ENCODE measurements at places on chromosomes 5 and 9.

DNA sequence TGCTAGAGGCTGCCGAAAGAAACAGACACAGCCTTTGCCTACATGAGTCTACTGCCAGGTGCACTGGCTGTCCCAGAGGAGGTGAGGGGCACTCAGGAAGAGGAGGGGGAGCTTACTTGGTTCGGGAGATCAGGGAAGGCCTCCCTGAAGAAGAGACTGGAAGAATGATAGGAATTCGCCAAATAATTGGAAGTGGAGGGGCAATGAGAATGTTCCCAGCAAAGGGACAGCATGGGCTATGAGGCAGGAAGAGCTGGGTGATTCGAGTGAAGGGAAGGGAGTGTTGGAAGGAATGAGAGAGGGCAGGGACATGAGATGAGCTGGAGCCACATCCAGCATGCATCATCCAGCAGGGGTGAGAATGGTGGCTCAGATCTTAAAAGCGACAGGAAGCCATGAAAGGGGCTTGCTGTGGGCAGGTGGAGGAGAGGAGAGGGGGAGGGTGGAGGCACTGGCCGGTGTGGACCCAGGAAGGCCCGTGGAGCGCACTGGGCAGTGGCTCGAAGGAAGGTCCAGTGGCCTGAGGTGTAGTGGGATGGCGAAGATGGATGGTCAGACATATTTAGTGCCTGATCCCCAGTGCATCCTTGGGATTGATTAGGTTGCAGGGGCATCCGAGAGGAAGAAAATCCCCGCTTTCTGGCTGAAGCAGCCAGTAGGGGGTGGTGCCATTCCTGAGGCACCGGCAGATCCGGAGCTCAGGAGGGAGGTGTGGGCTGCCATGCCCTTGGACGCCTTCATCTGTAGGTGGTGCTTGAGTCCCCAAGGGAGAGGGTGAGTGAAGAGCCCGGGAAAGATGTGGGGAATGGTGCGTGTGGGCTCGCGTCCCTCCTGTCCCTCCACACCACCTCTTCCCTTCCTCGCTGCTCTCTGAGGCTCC is 53.5 kb upstream of the GARNL3 start:
- no peak for DNase-seq

GRCh38 chr5:32955814-32956213 is 244.7 kb downstream of the NPR3 start:
- DNase-seq = no peak

- DNase-seq = no peak
These were observed 78.8 kb upstream of the TNFAIP8 start for GRCh38 chr5:119276978-119277377.

GRCh38 chr5:5373351-5373989 is 49.0 kb upstream of the ICE1 start:
- no peak for DNase-seq

DNA sequence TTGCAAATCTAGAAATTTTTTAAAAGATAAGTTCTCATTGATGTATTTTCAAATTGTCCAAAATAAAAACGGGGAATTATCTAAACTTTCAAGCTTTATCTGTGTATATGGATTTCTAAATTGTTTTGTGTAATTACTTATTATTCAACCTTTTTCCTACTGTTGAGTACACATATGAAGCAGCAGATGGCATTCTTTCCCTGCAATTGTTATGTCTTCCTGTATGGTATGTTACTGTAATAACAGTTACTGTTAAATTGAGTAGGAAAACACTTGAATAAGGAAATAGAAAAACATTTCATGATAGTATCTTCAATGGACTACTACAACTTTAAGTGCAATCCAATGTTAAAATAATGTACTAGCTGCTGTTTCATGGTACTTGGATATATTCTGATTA is 124.8 kb downstream of the RANBP17 start:
- no peak for DNase-seq

DNA sequence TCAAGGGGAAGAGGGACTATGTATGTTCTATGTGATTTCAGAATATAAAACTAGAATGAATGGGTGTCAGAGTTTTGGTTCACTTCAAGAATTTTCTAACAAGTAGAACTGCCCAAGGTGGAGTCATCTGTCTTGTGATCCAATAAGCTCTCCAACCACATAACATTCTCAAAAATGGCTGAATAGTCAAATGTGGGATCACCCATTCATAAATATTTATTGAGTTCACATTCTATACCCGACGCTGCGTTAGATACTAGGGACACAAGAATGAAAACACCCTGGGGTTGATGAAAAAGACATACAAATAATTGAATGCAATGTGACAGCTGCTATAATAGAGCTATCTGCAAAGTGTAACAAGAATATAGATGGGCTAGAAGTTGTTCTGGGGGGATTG is 35.3 kb upstream of the TRAF1 start:
- DNase-seq = no peak
